ENCODE measurements at places on chromosomes 13 and 19.
A peak's percentile ranks its signal among the peaks of the same experiment; 100 is the strongest.

DNA sequence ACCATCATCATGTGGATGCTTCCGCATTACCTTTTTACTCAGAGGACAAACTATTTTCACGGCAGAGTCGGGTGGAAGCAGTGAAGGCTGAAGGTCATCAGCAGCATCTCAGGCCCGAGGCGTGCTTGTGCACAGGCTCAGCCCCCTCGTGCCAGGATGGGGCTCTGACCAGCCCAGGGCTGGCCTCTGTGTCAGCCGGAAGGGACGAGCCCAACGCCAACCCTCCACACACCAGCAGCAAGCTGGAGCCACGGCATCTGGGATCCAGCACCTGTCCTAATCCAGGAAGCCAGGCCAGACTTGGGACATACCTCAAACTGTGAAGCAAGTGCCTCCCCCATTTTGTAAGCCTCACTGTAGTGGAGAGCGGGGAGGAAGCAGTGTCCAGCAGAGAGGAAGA lies 11.1 kb downstream of the MICOS13 start:
- DNase-seq: no peak

DNA sequence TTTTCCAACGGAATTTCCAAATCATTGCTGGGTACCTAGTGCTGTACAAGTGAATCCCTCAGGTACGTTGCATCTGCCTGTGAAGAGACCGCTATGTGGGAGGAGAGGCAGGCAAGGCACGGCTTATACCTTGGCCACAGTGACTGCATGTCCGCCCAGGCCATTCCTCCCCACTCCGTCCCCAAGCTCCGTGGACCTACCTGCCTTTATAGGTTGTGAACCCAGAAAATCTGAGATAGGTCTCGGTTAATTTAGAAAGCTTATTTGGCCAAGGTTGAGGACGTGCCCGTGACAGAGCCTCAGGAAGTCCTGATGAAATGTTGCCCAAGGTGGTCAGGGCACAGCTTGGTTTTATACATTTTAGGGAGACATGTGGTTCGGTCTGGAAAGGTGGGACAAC lies 218.5 kb upstream of the TSHZ3 start:
- no peak for DNase-seq

DNA sequence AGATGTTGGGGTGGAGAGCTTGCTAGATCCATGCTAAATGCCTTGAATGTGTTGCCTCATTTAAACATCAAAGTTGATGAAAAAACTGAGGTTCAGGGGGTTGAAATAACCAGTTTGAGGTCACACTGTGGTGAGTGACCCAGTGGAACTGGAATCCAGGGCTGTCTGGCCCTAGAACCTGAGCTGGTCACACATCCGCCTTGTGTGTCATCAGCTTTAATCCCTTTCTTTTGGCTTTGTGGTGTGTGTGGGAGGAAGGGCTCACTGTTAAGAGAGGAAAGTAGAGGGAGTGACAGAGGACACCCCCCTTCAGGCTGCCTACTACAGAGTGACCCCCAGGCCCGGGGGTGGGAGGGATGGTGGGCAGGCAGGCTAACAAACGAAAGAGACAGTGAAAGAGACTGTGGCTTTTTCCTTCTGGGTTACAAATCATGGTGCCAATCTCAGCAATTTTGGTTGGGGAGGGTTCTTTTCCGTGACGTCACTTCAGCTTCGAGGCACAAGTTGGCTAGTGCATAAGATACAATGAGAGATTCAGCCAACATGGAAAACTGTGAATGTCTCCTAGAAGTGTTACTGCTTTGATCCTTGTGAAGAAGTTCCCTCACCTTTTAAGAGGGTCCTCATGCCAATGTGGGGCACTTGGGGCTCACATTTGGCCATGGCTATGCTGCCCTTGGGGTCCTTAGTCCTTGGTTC lies 164.9 kb downstream of the DLEU7 start:
- peak; percentile 56 for DNase-seq

- peak; percentile 48 for DNase-seq
Observed at GRCh38 chr19:5690955-5691821, 1.1 kb downstream of the RPL36 start.

DNA sequence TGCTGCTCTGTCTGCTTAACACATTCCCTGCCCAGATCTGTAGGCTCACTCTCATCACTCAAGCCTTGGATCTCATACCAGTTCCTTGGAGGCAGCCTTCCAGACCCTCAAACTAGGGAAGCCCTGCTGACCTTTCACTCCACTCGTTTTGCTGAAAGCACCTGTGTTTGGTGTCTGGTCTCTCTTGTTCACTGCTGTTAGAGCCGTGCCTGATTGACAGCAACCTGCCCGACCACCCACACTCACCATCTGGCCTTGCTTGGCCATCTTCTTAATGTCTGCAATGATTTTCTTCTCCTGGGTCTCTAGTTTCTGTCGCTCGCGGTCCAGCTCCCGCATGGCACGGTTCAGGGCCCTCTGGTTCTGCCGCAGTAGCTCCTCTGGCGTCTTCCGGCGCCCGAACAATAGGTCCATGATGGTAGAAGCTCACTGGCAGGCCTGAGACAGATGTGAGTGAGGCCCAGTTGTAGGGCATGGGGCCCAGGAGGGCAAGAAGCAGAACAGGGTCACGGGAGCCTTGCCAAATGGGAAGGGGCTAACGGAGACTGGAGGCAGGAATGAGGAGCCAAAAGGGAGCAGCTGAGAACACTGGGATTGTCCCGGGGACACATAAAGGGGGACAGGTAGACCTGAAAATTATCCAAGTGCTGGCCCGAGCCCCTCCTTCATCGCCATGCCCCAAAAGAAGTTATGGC lies 959 bp downstream of the CHMP2A start:
- no peak for DNase-seq

GRCh38 chr13:32310134-32310706 lies 4.9 kb downstream of the ZAR1L start:
- peak; percentile 77 for DNase-seq

- no peak for DNase-seq
Observed at GRCh38 chr13:76523740-76524340, 362.4 kb downstream of the KCTD12 start.

GRCh38 chr19:53192771-53193534 lies at the start of gene ZNF665:
Gene ZNF665 (minus strand): TSS chr19:53193358. CDS start chr19:53182898, 10,460 bp downstream.
- DNase-seq: peak; percentile 87

- no peak for DNase-seq
Observed at GRCh38 chr19:51071095-51071405, 6.2 kb upstream of the KLK13 start.

DNA sequence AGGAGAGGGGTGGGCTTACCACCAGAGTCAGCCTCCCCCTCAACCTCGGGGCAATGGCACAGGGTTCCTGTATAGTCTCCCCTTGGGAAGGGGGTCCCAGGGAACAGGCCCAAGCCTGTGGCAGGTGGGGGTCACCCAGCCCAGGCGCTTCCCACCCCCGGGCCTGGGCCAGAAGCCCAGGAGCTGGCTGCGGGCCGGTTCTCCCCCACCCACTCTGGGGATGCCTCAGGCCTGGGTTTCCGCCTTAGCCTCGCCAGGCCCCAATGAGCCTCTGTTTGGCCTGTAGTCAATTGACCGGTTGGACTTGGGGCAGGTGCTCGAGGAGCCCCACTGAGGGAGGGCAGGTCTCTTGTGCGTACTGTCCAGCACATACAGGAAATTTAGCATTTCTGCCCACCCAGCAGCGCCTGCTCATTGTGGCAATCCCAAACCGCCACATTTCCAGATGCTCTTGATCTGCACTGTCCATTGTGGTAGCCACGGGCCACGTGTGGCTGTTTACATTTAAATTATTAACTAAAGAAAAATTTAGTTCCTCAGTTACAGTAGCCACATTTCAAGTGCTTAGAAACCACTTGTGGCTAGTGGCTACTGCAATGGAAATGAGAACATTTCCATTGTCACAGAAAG lies 9.9 kb downstream of the LYL1 start:
- no peak for DNase-seq

DNA sequence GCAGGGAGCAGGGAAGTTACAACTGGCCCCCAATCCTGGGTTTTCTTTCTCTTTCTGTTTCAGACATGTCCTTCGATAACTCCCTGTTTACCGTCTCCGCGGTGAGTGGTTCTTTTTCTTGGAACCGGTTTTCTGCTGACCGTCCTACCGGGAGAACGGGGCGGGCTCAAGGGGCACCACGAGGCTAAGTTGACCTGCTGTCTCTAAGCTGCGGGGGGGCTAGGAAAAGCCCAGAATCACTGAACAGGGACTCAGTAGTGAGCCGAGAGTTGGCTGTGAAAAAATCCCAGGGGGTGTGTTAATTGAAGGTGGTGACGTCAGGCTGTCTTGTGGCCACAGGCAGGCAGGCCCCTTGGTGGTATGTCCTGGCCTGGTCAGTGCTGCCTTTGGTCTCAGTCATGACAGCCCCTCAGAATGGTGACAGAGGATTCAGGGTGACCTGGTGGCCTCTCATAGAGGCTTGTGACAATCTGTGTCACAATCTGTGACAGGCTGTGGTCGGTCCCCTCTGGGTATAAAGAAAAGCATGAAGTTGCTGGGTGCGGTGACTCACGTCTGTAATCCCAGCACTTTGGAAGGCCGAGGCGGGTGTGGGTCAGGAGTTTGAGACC lies 8.1 kb upstream of the CARM1 start:
- DNase-seq: peak; percentile 81

- no peak for DNase-seq
Observed at GRCh38 chr13:110302997-110303396, 4.0 kb downstream of the COL4A1 start.

- peak; percentile 48 for DNase-seq
Observed at GRCh38 chr19:1315470-1316166, 29.9 kb downstream of the EFNA2 start.

- no peak for DNase-seq
Observed at GRCh38 chr13:43205416-43205815, 182.0 kb downstream of the DNAJC15 start.

DNA sequence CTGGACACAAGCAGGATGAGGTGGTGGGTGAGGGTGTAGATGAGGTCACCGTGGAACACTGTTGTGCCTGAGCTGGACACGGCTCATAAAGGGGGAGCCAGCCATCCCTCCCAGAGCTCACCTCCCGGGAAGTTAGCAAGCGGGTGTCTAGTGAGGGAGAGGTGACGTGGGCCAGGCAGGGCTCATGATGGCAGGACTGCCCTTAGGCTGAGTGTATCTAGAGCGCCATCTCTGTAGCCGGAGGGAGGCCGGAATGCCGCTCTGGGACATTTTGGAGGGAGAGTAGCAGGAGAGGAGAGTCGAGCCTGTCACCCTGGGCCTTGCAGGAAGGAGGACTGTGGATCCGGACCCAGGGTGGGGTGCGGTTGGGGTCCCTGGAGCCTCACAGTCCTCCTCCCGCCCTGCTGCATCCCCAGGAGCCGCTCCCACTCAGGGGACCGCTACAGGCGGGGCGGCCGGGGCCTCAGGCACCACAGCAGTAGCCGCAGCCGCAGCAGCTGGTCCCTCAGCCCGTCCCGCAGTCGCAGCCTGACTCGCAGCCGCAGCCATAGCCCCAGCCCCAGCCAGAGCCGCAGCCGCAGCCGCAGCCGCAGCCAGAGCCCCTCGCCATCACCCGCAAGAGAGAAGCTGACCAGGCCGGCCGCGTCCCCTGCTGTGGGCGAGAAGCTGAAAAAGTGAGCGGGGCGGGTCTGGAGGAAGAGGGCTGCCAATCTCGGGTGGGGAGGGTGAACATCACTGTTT lies 9.2 kb downstream of the ZNF296 start:
- DNase-seq: no peak

GRCh38 chr19:17766543-17767131 lies 15.4 kb downstream of the FCHO1 start:
- peak; percentile 80 for DNase-seq

GRCh38 chr13:110044551-110045111 lies 258.2 kb upstream of the IRS2 start:
- DNase-seq: peak; percentile 23

DNA sequence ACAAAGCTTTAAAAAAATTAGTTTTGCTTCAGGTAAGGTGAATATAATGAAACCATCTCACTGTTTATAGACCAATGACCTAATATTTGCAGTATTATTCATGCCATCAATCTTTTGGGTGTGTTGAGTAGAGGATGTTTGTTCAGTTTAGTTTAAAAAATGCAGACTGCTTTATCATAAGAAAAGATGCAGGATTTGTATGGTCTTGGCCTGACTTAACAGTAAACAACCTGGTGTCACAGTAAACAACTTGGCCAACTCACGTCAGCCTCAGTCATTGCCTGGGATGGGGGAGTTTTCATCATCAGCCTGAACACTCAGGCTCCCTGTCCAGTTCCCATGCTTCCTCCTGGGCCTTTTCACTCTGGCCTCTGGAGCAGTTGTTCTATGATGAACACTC lies 55.1 kb downstream of the LMO7 start:
- DNase-seq: peak; percentile 88

DNA sequence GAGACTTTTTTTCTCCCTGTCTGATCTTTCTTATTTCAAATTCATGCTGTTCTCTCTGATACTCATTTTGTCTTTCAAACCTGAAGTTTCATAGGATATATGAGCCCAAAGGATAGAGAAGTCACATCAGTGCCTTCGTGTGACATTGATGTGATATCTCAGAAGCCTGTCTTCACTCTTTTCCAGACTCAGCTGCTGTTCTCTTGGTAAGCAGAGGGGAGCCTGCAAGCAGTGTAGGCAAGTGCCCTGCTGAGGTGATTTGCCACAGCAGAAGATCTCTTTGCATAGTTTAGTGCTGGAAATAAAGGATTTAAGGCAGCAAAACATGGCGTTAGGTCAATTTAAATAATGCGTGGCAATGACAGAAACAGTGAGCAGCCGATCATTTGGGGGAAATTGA lies 346.7 kb downstream of the ITGBL1 start:
- DNase-seq: no peak

GRCh38 chr13:112616586-112617362 lies 28.8 kb upstream of the TUBGCP3 start:
- peak; percentile 59 for DNase-seq

DNA sequence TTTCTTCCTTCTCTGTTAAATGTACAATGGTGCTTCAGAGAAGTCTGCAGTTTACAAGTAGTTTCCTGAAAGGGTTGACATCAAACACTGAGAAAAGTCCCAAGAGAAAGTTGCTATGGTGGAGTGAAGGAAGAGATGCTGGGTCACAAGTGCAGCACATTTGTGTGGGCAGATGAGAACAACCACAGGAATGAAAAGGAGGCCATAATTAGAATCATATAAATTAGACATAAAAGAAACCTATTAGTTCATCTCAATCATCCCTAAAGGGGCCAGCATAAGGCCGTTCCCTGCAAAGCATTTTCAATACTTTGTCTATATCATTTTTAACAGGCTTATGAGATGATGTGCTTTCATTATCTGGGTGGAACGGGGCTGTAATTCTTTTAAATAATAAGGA lies 359.2 kb downstream of the IRS2 start:
- peak; percentile 33 for DNase-seq

DNA sequence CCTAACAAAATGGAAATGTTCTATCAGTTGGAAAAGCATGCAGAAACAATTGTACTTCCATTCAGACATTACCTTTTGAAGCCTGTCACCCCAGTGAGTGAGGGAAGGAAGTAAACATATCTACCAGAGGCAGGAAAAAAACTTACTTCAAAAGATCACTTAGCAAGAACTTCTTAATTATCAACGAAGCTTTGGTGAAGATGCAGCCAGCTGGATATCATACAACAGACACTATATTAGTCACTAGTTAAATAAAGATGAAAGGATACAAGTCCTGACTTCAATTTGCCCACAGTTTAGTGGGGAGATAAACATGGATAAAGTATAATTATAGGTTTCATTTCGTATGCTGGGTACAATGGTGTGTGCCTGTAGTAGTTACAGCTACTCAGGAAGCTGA lies 148.8 kb downstream of the TNFRSF19 start:
- DNase-seq: peak; percentile 19

- DNase-seq: peak; percentile 1
Observed at GRCh38 chr13:89514534-89515312, 1832.8 kb upstream of the MIR17HG start.

GRCh38 chr19:18000915-18001776 lies 6.8 kb upstream of the ARRDC2 start:
- DNase-seq: peak; percentile 76

- DNase-seq: no peak
Observed at GRCh38 chr19:55658846-55659459, 4.1 kb downstream of the U2AF2 start.

- no peak for DNase-seq
Observed at GRCh38 chr19:10858204-10858828, 10.1 kb downstream of the C19orf38 start.

Measured in fibroblast of villous mesenchyme (primary cell).